ENCODE measurements at places on chromosomes 4 and X.

- no peak for DNase-seq
Observed at GRCh38 chr4:66769441-66769840, 775.9 kb downstream of the CENPC start.

- no peak for DNase-seq
Observed at GRCh38 chrX:22093550-22093949, 61.4 kb downstream of the PHEX start.

DNA sequence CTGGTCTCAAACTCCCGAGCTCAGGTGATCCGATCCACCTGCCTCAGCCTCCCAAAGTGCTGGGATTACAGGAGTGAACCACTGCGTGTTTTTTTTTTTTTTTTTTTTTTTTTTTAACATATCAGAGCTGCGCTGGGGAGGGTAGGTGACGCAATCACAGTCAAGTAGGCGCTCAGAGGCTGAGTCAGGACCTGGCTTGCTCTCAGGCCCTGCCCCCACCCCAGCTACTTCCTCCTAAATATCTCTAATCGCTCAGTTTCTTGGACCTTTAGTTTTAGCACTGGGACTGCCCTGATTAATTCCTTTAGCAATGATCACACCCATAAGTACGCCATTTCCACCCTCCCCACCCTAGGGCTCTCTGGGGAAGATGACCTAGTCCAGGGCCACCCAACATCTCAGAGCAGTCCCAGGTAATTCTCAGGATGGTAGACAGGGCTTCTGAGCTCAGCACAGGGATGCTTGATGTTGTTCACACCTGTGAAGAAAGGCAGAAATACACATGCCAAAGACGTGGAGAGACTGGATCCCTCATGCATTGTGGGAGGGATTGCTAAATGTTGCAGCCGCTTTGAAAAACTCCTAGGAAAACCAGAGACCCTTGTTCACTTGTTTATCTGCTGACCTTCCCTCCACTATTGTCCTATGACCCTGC lies 50.2 kb downstream of the DDX3X start:
- peak; percentile 62 for DNase-seq

DNA sequence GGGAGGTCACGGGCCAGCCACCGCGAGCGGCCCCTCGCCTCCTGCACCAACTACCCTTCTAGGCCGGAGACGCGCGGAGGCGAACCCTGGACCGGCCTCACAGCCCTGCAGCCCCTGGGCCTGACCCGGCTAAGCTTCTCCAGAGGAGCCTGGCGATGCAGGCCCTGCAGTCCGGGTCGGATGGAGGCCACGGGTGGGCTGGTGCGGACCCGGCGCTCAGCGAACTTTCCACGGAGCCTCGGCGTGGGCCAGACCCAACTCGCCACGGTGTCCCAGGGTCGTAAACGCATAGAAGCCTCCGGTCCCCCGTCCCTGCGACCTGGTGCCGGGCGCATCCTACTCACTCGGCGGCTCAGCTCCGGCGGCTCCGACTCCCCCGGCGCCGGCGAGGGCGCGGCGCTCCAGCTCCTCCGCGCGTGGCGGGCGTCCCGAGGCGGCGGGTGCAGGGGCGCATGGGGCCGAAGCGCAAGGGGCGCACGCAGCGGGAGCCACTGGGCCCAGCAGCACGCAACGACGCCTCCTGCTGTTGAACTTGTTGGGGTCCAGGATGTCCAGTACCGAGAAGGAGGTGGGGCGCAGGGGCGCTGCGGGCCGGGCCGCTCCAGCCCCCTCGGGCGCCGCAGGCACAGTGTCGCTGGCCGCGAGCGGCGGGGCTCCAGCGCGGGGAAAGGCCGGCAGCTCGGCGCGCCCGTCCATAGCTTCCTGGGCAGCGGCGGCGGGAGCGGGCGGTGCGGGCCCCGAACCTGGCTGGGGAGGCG lies 427 bp downstream of the NKX1-1 start:
- no peak for DNase-seq

- DNase-seq, result no peak
Observed at GRCh38 chr4:114562176-114562904, 36.3 kb upstream of the UGT8 start.

DNA sequence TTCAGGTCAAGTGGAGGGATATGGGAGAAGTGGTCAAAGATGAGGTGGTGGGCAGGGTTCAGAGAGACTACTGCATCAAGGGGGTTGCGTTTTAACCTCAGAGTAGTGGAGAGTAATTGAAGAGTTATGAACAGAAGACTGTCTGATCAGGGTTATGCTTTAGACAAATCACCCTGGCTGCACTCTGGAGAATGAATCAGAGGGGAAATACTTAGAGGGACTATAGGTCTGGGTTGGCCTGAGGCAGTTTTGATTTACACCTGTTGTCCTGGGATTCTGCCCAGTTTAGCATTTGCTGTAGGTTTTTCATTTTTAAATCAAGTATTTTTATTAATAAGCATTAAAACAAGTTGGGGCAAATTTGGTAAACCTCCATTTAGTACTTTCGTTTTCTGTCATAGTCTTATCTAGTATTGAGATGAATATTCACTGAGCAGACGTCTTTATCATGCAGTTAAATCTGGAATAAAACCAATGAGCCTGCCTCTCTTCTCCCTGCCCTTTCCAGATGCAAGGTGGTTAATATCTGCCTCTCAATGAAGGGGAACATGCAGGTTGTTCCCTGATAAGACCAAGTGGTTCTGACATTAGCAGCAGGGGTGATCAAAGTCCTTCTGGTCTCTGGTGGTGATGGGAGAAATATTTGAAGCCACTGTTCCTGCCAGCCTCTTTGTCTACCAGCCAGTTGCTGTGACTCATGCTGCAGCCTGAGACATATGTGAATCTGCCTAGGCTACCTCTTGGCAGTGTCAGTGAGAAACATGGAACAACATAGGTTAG lies 116.0 kb upstream of the RPS6KA3 start:
- DNase-seq, result no peak

DNA sequence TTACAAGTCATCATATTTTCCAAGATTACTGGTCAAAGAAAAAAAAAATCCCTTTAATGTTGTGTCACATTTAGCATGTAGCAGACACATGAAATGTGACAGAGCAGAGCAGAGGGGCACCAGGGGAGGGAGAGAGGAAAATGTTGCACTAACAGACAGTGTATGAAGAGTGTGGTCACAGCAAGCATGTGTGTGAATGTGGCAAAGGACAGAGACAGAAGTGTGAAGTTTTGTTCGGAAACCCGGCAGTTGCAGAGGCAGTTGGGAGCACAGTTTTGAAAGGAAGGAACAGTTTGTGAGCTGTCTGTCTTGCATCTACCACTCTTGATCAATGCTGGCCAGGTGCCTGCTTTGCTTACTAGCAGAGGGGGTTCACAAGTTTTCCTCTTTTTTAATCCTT lies 83.9 kb upstream of the MAP3K15 start:
- no peak for DNase-seq

DNA sequence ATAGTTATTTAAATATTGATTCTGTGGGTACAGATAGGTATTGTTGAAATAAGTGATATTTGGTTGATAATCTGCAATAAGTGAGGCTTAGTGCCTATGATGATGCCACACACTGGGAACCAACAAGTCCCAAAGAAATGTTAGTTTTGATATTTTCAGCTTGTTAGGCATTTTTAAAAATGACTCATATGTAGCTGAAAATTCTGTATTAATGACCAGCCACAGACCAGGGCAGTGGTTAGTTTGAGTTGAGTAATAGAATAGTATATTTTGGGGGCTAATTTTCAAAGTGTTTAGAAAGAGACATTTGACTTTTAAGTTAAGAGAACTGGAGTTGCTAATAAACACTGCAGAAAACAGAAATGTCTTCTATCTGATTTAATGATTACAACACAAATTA lies 9.4 kb downstream of the INTU start:
- DNase-seq, result no peak

GRCh38 chrX:43580621-43581020 lies 75.5 kb upstream of the MAOA start:
- DNase-seq, result no peak

- no peak for DNase-seq
Observed at GRCh38 chr4:75822416-75822815, 79.8 kb downstream of the PPEF2 start.

DNA sequence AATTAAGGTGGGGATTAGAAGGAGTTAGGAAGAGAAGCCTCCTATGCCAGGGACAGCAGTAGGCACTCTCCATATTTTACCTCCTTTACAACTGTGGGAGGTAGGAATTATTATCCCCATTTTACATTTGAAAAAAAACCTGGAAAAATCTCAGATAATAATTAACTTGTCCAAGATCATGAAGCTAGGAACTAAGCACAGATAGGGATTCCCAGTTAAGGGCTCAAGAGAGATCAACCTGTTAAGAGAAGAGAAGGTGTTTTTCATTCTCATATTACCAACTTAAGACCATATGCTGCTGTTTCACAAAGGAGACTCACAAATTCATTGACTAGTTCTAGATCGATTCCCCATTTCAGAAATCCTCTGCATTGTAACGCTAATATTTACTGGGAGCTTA lies 16.1 kb upstream of the FAM47E start:
- DNase-seq, result no peak

GRCh38 chrX:9414416-9414815 lies 50.4 kb upstream of the TBL1X start:
- no peak for DNase-seq

DNA sequence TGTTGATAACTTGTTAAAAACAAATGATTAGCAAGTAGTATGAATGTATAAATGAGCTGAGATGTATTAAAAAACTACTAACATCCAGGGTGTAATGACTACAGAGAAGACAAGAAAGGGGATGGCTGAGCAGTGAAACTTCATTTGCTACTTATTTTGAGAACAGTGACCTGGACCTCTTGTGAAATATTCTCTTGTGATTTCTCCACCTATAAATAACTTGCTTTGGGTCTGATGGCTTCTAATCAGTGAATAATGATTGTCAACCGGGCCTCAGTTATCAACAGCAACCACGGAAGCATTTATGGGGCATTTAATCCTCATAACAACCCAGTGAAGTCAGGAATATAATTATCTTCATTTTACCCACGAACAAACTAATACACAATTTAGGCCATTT lies 154.2 kb upstream of the HAND2 start:
- no peak for DNase-seq

- DNase-seq, result no peak
Observed at GRCh38 chrX:139759637-139760036, 51.7 kb upstream of the MCF2 start.

DNA sequence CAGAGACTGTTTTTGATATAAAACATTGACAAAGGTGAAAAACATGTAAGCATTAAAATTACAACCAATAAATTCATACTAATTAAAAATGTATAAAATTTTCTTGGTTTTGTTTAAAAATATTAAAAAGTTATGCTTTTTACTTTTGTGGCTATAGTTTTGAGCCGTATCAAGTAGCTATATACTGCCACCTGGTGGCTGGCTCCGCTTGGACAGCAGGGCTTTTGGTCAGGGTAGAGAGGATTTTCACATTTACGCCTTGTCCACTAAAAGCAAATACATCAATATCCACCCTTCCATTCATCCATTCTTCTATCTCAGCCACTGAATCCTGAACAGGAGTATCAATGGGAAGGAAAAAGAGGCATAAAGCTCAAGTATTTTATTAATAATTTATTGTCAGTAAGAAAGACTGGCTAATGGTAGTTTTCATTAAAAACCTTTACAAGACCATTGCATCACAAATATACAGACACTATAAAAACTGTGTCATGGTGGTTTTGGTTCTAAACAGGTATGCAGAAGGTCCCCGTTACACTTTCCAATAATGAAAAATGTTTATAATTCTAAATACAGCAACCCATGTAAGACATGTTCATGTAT lies 32.1 kb upstream of the MTNR1A start:
- peak; percentile 90 for DNase-seq

DNA sequence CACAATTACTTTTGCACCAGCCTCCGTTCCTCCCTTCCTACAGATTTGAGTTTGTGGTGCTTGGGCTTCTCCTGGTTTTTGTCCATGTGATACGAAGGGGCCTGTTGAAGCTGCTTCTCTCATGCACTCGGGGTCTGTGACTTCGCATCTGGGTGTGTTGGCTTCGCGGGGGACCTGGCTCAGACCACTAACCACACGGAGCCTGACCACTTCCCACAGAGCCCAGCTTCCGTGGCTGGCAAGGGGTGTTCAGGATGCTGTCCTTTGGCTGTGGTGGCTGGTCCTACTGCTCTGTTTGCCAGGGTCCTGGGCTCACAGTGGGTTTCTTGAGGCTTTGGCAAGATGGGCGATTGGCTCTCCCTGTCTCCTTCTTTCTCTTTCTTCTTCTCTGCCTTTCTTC lies 19.8 kb upstream of the XG start:
- no peak for DNase-seq

GRCh38 chrX:134898440-134898839 lies 92.4 kb upstream of the SMIM10 start:
- DNase-seq, result no peak

GRCh38 chr4:106864231-106864630 lies 171.9 kb downstream of the DKK2 start:
- DNase-seq, result no peak

DNA sequence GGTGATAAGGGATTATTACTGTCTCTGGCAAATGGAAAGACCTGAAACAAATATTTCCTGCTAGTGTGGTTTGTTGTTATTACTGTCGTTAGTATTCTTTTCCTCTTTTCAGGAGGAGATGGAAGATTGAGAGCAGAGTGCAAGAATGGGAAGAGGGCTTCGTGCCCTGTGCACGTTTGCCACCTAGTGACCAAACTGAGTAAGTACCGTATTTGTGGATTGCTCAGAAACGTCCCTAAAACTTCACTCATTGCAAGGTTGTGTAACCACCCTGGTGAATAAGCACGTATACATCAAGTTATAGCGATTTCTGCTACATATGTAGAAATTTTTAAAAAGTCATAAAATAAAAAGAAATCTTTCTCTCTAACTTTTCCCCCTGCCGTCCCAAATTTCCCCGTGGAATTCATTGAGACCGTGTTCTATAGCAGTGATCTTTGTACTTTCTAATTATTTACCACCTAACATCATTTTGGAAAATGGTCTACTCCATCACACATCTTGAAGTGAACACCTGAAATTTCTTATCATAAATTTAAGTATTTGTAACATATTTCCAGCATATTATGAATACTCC lies 24.3 kb downstream of the LINC00632 start:
- DNase-seq, result no peak

DNA sequence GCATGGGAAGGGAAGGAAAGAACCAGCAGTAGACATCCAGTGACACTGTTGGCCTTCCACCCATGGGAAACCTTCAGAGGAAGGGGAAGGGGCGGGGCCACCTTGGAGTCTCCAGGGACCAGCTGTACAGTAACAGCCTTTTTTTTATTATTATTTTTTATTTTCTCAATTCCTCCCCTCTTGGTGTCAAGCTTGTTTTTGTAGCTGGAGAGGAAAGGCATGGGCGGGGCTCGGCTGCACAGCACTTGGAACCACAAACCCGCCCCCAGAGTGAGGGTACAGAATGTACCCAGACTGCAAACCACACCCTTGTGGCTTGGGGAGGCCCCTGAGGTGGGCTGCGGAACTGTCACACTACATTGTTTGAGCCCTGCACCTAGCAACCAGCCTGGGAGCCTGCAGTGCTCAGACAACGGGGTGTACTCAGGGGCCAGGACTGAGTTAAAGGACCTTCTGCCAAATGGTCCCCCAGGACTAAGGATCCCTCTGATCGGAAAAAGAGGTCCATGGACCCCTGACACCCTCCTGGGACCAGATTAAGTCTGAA lies 45.7 kb downstream of the PRPS1 start:
- DNase-seq, result peak; percentile 45

Measured in omental fat pad (tissue), 4 donors.